CD4-positive, alpha-beta T cell treated with Interleukin-17A for 4 hours (primary cell): ENCODE measurements at places on chromosomes 6 and 20.
A peak's percentile ranks its signal among the peaks of the same experiment; 100 is the strongest.

GRCh38 chr6:97222903-97223302 is 60.1 kb downstream of the MMS22L start:
- no peak for DNase-seq

DNA sequence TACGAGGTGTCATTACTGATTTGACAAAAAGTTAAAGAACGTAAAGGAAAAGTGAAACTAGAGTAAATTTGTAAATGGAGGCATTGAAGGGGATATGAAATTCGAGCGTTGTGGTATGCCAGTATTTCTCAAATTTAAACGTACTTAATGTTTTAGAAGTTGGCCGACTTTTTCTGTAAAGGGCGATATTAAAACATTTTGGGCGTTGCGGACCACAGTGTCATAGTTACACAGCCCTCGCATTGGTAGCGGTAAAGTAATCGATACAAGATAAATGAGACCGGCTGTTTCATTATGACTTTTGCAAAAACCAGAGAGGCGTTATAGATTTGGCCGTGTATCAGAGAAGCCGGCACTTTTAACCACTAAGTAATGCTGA is 39.6 kb downstream of the OR2B2 start:
- DNase-seq: no peak

- peak; percentile 41 for DNase-seq
These were observed 272.1 kb upstream of the TAB2 start for GRCh38 chr6:149045404-149045803.

DNA sequence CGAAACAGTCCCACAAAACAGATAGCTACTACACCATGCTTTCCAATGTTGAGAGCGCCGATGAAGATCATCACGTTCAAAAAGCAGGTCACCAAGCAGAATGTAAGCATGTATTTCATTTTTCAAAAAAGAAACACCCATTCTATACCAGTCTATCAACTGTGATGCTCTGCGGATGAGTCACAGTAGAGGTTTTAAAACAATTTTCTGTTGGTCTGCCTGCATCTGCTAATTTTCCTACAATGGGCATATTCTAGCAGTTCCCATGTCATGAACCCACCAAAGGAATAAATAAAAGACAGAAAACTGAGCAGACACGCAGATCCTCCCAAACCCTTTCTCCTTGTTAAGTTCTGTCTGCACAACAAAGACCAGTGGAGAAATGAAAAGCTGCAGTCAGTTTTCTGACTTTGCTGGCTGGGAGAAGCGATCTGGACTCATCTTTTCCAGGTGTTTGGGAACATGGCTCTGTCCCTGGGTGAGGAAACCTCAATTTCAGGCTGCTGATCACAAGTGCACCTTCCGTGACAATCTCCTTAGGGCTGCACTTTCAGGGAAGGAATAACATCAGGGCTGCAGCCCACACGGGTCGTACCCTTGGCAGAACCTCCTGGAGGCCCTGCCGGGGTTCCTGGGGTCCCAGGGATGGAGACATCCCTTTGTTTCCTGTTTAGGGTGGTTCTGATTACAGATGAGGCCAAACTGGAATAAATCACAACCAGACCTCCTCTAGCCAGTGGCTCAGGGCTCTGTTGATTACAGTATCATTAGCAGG is 200.1 kb downstream of the BMP7 start:
- no peak for DNase-seq

DNA sequence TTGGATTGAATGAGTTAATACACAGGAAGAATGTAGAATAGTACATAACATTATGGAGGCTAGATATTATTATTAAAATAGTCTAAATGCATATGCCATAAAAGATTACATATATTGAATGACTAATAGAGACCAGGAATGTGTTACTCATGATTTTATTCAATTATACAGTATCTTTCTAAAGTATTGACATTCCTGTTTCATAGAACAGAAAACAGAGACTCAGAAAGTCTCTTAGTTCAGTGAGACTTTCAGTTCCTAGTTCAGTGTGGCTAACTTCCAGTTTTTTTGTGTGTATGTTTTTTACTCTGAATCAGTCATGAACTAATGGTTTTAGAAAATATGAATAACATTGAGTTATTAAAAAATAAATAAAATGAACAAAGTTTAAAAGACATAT is 34.6 kb upstream of the TMEM244 start:
- no peak for DNase-seq

DNA sequence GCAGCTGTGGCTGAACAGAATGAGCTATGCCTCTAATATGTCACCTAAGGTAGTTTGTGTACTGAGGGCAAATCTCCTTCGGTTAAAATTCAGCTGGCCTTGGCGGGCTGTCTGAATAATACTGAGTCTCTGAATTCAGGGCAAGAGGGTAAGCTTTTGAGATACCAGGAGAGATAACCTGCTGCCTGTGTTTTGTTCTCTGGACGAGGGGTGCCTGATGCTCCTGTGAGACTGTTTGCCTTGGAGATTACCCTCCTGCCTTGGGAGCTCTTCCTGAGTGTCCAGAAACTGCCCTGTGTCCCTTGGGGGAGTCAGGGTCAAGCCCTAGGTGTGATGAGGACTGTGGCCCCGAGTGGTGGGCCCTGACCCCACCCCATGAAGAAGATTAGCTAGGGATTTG is 282.9 kb downstream of the KIF16B start:
- no peak for DNase-seq

DNA sequence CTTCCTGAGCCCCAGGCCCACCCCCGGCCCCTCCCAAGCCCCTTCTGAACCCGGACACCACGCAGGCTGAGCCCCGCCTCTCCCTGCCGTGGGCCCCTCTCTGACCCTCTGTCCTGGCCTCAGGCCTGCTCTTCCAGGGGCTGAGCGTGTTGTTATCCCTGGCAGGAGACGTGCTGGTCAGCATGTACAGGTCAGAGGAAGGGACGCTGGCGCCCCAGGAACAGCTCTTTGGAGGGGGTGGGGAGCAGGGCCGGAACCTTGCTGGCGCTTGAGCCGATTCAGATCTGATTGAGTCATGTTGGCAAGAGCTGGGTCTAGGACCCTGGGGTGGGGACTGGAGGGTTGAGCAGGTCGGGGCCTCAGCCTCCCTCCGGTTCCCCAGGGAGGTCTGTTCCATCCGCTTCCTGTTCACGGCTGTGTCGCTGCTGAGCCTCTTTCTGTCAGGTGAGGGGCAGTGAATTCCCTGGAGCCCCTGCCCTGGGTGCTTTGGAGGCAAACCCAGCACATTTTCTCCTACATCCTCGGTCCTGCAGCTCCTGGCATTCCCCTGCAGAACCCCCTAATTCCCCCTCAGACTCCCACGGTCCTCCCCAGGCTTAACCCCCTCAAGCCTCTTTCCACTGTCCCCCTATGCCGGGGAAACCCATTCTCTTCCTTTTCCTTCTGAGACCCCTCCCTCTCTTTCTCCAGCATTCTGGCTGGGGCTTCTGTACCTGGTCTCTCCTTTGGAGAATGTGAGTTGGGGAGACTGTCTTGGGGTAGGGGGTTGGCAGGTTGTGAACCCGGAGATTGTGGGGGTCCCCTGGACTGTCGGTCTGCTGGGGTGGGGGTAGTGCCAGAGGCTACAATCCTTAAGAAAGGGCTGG is 2.0 kb downstream of the SPAG4 start:
- peak; percentile 52 for DNase-seq

DNA sequence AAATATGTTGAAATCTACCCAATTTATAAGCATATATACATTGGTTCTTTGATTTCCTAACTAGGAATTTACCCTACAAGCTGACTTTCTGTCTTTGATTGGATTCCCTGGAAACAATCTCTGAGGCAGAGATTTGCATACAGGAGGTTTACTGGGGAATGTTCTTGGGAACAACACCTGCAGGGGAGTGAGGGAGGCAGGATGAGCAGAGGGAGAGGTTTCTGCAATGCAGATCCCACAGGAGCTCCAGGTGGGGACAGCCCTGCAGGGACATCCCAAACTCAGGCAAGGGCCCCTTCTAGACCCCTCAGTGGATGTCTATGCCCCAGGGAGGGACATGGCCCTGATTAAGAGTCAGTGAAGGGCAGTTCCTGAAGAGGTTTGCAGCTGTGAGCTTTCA is 95.2 kb upstream of the CCDC167 start:
- no peak for DNase-seq
